ENCODE measurements at places on chromosomes 12 and 14.

DNA sequence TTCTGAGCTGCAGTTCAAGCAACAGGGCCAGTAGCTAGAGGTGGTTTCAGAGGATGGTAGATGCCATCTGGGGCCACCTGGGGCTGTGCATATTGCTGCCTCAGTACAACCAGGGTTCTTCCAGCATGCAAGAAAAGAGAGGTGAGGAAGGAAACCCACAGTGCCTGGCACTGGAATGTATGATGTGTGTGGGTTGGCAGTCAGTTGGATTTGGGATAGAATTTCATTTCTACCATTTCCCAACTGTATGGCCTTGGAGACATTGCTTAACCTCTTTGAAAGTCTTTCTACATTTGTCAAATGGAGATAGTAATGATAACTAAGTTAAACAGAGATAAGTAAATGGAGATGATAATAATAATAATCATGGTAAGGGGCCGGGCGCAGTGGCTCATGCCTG is 10.2 kb upstream of the LRRC10 start:
- DNase-seq: no peak

DNA sequence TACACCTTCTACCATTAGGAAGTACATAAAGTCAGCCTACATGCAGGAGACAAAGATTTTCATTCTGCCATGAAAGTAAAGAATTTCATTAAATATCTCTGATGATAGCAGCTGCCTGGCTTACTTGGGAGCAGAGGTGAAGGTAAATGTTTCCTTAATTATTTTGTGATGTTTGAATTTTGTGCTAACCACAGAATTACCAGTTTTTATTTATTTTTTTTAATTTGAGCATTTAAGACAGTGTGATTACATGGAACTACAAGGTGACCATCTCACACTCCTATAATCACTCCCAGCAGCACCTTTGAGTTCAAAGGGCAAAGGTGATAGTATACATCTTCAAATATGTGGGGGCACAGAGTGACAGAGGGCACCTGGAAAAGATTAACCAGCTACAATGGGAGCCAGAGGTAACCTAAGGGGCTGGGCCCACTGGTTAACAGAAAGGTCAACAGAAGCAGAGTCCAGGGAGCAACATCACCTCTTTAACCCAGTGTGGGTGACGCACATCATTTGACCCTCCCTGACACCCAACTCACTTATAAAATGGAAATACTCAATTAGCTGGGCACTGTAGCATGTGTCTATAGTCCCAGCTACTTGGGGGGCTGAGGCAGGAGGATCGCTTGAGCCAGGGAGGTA is 65.0 kb downstream of the GCH1 start:
- DNase-seq: no peak

GRCh38 chr12:63020269-63020668 is 85.3 kb upstream of the PPM1H start:
- no peak for DNase-seq

GRCh38 chr12:108478611-108479206 is 36.4 kb upstream of the FICD start:
- no peak for DNase-seq

DNA sequence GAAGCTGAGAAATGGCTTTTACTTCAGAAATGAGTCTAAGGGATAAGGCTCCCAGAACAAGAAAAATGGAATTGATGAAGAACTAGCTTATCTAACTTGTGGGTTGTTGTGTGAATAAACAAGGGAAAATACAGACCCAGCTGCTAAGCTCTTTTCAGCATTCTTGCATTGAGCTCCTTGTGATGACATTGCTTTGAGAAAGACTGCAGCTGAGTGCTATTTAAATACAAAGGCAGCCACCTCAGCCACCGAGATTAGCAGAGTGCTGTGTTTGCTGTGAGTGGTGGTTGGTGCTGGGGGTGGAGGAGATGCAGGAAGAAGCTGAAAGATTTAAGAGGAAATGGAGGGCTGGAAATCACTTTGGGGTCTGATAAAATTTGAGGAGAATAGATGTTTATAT is 396.0 kb upstream of the PRICKLE1 start:
- DNase-seq: no peak

GRCh38 chr14:31465111-31465510 is 7.8 kb upstream of the DTD2 start:
- no peak for DNase-seq

- no peak for DNase-seq
Observed at GRCh38 chr12:40031965-40032364, 73.9 kb downstream of the SLC2A13 start.

GRCh38 chr14:33968722-33969121 is 17.8 kb upstream of the EGLN3 start:
- DNase-seq: no peak
